Hindlimb muscle (tissue), 1 donor: ENCODE measurements at places on chromosomes 6 and 20. TPM values are rescaled to one million over a fixed set of nuclear protein-coding genes. Genes with fewer than 3 reads are reported as not detected.

Gene SYCP2
- 3.9 TPM for polyA plus RNA-seq

Gene FGD2
- polyA plus RNA-seq, result 5.7 TPM

Gene TAAR5
- polyA plus RNA-seq, result not detected

Gene TBP
- 16.4 TPM for polyA plus RNA-seq

Gene KCTD20
- 38.9 TPM for polyA plus RNA-seq

Gene PI16
- polyA plus RNA-seq, result 17.2 TPM

Gene CTCFL
- polyA plus RNA-seq, result 0.21 TPM

Gene GPX5
- polyA plus RNA-seq, result not detected

Gene MAN1A1
- polyA plus RNA-seq, result 23.8 TPM

Gene TULP4
- 21.4 TPM for polyA plus RNA-seq

Gene RIPOR3
- 4.0 TPM for polyA plus RNA-seq

Gene CD2AP
- 9.2 TPM for polyA plus RNA-seq

Gene DOK5
- polyA plus RNA-seq, result 27.1 TPM

Gene FLRT3
- 6.0 TPM for polyA plus RNA-seq

Gene RBM38
- polyA plus RNA-seq, result 72.6 TPM

Gene PPP1R18
- polyA plus RNA-seq, result 41.8 TPM

Gene L3MBTL3
- polyA plus RNA-seq, result 4.9 TPM

Gene SOX18
- polyA plus RNA-seq, result 19.6 TPM

Gene OR2J3
- polyA plus RNA-seq, result not detected

Gene VSX1
- not detected for polyA plus RNA-seq

Gene NOTCH4
- 25.1 TPM for polyA plus RNA-seq

Gene ME1
- 1.2 TPM for polyA plus RNA-seq

Gene POLR3F
- polyA plus RNA-seq, result 11.1 TPM

Gene SPEF1
- not detected for polyA plus RNA-seq

Gene PPP1R14C
- polyA plus RNA-seq, result 37.9 TPM

Gene HNF4A
- polyA plus RNA-seq, result 0.04 TPM

Gene ENPP4
- 35.0 TPM for polyA plus RNA-seq

Gene RNF144B
- 12.0 TPM for polyA plus RNA-seq

Gene PXDC1
- polyA plus RNA-seq, result 19.6 TPM

Gene HCRTR2
- polyA plus RNA-seq, result not detected

Gene AKAP12
- polyA plus RNA-seq, result 90.6 TPM

Gene CASS4
- polyA plus RNA-seq, result 6.9 TPM

Gene PLN
- polyA plus RNA-seq, result 4.4 TPM

Gene MCHR2
- not detected for polyA plus RNA-seq

Gene MMP24
- polyA plus RNA-seq, result 0.43 TPM

Gene ID1
- polyA plus RNA-seq, result 22.8 TPM

Gene DNAH8
- polyA plus RNA-seq, result 0.49 TPM

Gene TRIM40
- polyA plus RNA-seq, result not detected

Gene ENPP1
- polyA plus RNA-seq, result 11.0 TPM

Gene FERMT1
- 0.19 TPM for polyA plus RNA-seq

Gene MAPK13
- polyA plus RNA-seq, result 6.8 TPM

Gene SNAI1
- polyA plus RNA-seq, result 11.9 TPM

Gene APCDD1L
- polyA plus RNA-seq, result 5.4 TPM

Gene ZNF133
- polyA plus RNA-seq, result 15.8 TPM

Gene GSTA3
- polyA plus RNA-seq, result not detected

Gene PPP1R3G
- 1.9 TPM for polyA plus RNA-seq

Gene ADA
- 6.0 TPM for polyA plus RNA-seq

Gene ETV7
- not detected for polyA plus RNA-seq

Gene TRIM15
- not detected for polyA plus RNA-seq

Gene SYNDIG1
- polyA plus RNA-seq, result 4.1 TPM

Gene SAPCD1
- 2.4 TPM for polyA plus RNA-seq

Gene TUBB1
- polyA plus RNA-seq, result 0.67 TPM

Gene RGS17
- 0.74 TPM for polyA plus RNA-seq

Gene MEP1A
- polyA plus RNA-seq, result not detected
